ENCODE measurements at places on chromosomes 1 and 21.

- no peak for DNase-seq
Measured at GRCh38 chr1:53525595-53525994, 66.4 kb downstream of the DMRTB1 start.

DNA sequence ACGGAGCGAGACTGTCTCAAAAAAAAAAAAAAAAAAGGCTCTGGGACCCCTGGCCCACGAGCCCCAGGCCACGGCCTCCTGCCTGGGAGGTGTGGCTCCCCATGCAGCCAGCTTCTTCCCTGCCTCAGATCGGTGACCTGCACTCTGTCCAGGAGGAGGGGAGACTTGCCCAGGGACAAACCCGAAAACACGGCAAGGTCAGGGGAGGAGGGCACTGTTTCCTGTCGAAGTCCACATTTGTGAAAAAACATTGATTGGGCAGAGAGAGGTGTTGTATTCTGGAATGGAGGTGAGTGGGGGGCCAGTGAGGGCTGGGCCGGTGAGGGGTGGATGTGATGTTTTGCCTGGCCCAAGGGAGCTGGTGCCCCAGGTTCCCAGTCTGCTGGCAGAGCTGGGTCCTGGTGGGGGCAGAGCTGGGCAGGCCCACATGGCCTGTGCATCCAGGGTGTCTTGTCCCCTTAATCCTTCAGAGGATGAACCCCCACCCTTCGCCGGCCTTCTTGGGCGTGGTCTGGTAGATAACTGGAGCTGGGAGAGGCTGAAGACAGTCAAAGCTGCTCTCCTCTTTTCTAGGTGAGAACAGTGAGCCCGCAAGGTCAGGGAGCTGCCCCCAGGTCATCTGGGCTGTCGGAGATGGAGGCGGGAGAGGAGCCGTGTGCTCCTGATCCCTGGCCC is 12.4 kb upstream of the FAAP20 start:
- DNase-seq, result no peak

DNA sequence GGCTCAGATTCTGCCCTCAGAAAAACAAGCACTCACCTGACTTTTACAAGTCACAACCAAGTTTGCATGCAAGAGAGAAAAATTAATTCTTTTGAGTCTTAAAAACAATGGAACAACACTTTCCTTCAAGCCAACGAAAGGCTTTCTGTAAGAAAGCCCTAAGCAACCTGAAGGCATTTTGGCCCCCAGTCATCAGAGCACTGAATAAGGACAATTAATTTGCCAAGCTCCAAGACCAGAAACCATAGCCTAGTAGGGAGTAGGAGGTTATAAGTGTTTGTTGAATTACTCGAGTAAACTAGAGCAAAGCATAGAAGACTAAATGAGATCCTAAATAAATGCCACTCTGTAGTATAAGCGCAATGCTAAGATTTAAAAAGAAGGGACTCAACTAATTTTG is 4.7 kb downstream of the TGFBR3 start:
- no peak for DNase-seq

DNA sequence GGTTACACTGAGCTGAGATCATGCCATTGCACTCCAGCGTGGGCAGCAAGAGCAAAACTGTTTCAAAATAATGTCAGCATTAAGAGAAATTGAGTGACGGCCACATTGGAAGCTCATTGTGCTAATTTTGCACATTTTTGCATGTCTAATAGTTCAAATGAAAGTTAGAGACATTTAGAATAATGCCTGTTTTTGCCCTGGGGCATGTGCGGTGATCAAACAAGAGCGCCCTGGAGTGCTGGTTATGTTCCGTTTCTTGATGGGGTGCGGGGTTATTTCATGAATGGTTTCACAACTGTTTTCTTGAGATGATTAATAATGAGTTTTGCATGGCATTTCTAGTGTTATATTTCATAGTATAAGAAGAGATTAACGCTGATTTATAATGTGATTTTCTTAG is 13.1 kb downstream of the OR2T11 start:
- DNase-seq, result no peak

- DNase-seq, result peak; percentile 38
Measured at GRCh38 chr1:196372896-196373536, 235.2 kb downstream of the KCNT2 start.

DNA sequence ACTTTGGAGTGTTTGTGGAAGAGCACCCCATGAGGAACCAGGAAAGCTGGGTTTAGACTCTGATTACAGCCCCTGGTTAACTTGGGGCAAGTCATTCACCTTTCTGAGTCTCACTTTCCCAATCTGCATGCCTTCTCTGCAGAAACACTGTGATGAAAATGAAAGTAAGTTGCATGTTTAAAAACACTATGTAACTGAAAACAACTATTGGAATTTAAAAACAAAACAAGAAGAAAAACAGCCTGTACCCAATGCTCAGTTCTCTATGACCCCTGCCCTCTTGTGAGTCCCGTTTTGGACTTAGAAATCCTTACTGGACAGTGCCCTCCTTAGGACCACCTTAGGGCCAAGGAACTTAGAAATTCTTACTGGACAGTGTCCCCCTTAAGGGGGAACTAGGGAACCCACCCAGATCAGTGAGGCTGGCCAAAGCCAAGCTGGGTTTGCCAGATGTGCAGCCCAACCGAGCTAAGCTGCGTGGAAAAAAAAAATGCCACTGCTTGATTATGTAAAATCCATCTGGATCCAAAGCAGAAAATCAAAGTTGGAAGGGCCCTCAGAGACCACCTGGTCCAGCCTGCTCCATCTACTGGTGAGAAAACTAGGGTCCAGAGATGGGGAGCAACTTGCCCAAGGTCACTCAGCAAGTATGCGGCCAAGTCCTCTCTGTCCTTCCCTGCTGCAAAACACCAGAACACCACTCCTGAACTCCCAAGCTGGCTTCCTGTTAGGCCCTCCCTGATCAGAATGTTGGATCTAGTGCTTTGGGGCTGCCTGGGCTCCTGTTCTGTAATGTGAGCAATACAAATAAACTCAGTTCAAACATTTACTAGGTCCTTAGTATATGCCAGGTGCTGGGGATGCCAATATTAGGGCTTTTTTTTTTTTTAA is 77.7 kb downstream of the MRPL37 start:
- DNase-seq, result peak; percentile 65

GRCh38 chr1:21781815-21782348 is 1.1 kb downstream of the USP48 start:
- DNase-seq, result no peak

- peak; percentile 42 for DNase-seq
Measured at GRCh38 chr1:204128964-204129896, 22.6 kb downstream of the ETNK2 start.

DNA sequence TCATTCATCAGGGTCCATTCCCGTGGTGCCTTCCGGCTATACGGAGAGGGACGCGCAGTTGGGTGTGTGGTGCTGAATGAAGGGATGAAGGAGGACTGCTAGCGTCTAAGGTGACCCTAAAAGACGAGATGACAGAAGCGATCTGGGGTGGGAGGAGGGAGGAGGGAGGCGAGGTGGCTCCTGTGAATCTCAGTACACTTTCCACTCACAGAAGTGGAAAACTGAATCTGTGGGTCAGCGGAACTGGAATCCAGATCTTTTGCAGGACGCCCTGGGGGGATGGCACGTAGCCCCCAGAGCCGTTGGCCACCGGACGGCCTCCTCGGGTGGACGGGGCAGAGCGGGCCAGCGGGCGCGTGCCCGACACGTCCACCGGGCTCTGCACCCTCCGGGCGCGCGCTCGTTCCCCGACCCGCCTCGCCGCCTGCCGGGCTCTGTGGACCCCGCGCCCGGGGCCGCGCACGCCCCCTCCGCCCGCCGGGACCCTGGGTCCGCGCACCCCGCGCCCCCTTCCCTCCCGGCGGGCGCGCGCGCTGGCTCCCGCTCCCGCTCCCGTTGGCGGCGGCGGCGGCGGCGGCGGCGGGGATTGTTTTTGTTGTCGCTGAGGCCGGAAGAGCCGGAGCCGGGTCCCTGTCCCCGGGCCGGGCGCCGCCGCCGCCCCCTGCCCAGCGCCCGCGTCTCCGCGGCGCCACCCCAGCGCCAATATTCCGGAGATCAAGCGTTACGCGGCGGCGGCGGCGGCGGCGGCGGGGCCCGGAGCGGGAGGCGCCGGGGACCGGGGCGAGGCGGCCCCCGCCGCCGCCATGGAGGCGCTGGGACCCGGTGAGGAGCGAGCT is at the start of gene AGO4:
AGO4 (plus strand) TSS at position 403 of the 836 bp plus-strand sequence; CDS start at position 804, 401 bp downstream.
- peak; percentile 14 for DNase-seq

DNA sequence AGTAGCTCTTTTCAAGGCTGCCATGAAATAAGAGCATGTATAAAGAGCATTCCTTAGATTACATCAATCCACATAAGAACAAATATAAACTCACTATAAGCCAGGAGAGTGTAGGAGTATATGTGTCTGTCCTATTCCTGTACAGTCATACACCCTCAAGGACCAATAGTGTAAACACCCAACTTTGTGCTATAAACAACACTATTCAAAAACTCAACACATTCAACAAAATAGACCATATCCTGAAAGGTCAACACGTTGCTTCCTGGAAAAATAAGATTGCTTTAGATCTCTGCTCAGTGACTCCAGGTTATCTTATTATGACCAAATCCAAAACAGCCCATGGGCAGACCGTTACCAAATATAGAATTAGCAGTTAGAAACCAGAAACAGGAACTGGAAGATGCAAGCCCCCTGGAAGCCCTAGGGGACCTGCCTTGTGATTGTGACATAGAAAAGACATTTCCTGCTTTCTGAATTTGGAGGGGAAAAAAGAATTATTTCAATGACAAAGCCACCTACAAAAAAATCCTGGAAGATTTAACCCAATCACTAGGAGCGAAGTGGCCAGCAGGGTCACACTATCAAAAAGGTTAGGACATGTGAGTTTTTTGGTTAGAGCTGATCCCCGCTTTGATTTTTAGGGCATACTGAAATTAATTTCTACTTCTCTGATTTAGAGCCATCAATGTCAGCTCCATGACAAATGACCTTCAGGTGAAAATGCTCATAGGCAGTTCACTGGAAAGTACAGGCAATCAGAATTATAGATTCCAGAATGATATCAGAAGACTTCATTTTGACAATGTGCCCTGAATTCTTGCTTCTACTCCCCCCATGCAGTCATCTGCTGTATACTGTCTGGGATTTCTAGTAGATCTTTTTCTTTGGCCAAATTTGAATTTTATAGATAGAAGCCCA is 59.9 kb downstream of the LRRC8C start:
- DNase-seq, result no peak

DNA sequence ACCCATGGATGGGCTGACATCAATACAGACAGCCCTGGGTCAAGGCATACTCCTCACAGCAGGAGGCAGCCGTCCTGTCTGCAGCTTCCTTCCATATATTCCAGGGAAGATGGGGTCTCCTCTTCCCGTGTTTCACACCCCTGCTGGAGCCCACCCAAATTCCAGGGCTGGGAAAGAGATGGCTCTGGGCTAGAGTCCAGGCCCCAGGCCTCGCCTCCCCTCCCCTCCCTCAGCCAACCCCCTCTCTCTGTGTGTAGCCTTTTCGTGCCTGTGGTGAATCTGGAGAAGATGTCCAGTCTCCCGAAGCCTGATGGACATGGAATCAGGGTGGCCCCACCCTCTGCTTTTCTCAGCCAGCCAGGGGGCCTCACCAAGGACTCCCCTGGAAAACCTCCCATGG is 3.6 kb downstream of the ATXN7L2 start:
- DNase-seq, result no peak

GRCh38 chr1:119294722-119295121 is 73.9 kb upstream of the HAO2 start:
- no peak for DNase-seq

DNA sequence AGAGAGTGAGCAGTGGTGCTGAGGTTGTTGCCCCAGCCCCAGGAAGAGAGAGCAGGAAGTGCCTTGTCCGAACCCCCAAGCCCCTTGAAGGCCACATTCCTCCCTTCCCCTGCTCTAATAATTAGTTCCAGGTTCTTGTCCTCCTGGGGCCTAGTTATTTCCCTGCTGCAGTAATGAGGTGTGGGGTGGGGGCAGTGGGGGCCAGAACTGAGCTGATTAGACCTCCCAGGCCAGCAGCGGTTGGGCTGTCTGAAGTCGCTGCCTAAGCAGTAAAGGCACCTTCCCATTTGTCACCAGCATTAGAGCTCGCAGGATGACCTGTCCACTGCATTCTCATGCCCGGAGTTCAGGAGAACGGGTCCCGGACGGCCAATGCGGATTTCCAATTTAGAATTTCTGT is 186.5 kb upstream of the CSF3R start:
- DNase-seq, result no peak

GRCh38 chr1:21546122-21546825 is 37.1 kb downstream of the ALPL start:
- DNase-seq, result no peak

GRCh38 chr1:210794445-210794844 is 339.5 kb downstream of the KCNH1 start:
- DNase-seq, result no peak

- DNase-seq, result no peak
Measured at GRCh38 chr1:243561588-243562319, 288.3 kb downstream of the AKT3 start.

- DNase-seq, result no peak
Measured at GRCh38 chr21:26107429-26107828, 63.1 kb downstream of the APP start.

- peak; percentile 25 for DNase-seq
Measured at GRCh38 chr1:10324627-10325026, 74.2 kb upstream of the PGD start.

DNA sequence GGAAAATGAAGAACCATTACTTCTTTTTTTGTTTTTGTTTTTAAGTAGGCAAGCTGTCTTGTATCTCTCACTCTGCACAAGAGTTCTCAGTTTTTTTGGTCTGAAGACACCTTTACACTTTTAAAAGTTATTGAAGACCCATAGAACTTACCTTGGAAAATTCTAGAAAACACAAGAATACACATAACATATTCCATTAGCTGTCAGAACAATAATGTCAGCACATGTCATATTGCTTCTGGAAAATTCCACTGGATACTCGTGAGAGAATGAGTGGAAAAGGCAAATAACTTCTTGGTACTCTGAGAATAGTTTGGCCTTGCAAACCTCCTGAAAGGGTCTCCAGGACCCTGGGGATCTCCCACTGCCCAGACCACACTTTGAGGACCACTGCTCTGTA is 4.8 kb downstream of the FBXO28 start:
- DNase-seq, result no peak

- no peak for DNase-seq
Measured at GRCh38 chr21:42312626-42313104, 2.5 kb downstream of the TFF3 start.

DNA sequence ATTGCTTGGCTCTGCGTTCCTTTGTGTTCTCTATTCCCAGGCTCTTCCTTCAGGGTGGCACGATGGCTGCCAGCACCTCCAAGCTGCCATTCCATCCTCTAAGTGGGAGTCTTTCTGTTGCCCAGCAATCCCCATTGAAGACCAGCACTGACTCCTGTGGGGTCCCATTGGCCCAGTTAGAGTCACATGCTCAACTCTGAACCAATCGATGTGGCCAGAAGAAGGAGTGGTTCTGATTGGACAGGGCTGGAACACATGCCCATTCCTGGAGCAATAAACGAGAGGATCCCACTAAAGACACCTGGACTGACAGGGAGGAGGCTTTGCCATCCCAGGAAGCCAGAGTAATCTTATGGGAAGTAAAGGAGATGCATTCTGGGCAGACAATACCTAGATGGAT is 97.2 kb upstream of the IGSF21 start:
- no peak for DNase-seq

DNA sequence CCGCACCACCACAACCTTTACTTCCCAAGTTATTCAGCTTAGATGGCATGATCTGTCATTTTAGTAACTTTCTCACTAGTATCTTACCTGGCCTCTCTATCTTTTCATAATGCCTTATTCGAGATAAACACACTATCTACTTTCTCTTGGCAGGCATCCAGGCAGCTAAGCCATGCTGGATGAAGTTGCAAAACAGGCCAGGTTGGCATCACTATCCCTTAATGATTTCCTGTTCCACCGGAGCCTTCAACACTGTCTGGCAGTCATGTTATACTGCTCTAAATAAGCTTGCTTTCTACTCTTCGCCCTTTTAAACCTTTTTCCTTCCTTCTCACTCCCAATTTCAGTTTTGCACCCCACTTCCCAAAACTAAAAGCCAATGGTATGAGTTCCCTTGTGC is 12.0 kb upstream of the KCNH1 start:
- DNase-seq, result no peak
